ENCODE measurements at places on chromosomes 5 and 9.

DNA sequence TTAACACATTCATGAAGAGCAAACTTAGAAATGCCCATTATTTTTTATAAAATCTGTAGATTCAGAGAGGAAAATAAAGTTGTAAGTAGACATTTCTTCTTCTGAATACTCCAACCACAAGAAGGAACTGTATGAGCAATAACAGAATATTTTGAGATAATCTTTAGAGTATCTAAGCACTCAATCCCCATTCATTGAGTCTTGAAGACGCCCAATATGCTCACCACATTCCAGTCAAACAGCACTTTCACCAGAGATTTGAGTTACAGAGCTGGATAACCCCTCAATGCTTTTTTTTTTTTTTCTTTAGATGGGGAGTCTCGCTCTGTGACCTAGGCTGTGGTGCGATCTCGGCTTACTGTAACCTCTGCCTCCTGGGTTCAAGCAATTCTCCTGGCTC, 14.7 kb upstream of the RIC1 start:
- no peak overlapping the region for H3K27ac ChIP-seq
- H3K36me3 ChIP-seq, result no peaks in the 10 kb centered on the region
- peak; percentile 80 for ATAC-seq
- H3K27me3 ChIP-seq, result no peaks in the 10 kb centered on the region

- H3K36me3 ChIP-seq, result peaks cover 14% of the 10 kb centered on the region
- peak; percentile 53 for ATAC-seq
- H3K4me1 ChIP-seq, result peaks cover 18% of the 10 kb centered on the region
- peak overlapping the region; percentile 69 for H3K27ac ChIP-seq
Measured at GRCh38 chr5:91318724-91319123, 64.4 kb downstream of the ARRDC3 start.

DNA sequence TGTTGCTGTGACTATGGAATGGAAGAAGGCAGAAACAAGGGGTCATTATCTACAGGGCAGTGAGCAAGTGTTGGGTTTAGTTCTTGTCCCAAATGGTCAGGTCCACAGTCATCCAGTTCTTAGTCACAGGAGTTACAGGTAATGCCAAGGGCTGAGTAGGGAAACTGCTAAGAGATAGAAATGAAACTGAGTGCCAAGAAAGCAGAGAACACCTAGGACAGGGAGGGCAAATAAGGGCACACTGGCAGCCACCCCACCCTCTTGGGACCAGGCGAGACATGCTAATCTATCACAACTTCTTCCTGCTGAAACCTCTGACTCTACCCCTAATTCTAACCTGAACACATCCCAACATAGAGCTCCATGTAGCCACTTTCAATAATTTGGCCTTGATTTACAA, 103.2 kb downstream of the KLF4 start:
- peaks cover 17% of the 10 kb centered on the region for H3K27me3 ChIP-seq
- no peak overlapping the region for H3K4me3 ChIP-seq
- no peak overlapping the region for H3K27ac ChIP-seq
- ATAC-seq, result no peak
- H3K4me1 ChIP-seq, result no peaks in the 10 kb centered on the region

DNA sequence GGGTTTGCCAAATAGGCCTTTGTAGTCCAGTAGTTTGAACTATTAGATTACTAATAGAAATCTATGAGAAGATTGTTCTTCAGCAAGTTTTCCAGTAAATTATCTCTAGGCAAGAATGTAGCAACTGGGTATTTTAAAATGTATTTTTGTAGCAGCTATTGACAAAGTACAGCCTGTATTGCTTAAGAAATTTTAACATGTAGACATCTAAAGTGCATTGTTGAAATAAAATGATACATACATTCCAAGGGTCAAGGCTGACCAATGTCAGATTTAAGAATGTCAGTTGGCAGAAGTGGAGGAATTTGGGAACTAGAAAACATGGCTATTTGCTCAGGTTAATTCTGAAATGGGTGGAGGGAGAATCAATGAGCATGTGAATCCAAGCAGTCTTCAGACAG, 57.5 kb upstream of the ZSWIM6 start:
- no peaks in the 10 kb centered on the region for H3K27me3 ChIP-seq
- H3K27ac ChIP-seq, result no peak overlapping the region
- no peak for ATAC-seq
- H3K4me3 ChIP-seq, result no peak overlapping the region
- H3K36me3 ChIP-seq, result no peaks in the 10 kb centered on the region

DNA sequence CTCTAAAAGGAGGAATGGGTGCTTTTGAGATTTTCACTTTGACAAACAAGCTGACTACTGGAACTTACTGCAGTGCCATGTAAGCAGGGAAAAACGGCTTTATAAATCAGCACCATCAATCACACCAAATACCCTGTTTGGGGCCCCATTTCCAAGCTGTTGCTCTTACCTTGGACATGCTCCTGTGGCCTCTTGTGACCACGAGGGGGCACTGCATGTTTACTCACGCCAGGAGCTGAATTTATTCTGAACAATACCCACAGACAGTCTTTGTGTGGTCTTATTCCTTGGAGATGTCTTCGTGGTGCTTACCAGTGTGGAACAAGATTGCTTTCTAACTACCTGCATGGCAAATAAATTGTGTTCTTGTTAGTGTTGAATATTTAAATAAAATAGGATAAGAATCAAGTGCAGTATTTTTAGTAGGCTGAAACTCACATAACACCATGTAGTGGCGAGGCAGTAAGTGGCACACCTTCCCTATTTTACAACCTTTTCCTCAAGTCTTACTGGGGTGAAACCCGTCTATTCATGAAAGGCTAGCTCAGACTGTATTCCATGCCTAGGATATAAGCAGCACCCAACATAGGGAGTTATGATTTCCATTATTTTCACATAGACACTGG, 155.5 kb upstream of the NMUR2 start:
- no peak for ATAC-seq
- H3K27ac ChIP-seq, result no peak overlapping the region
- no peak overlapping the region for H3K4me3 ChIP-seq
- H3K36me3 ChIP-seq, result no peaks in the 10 kb centered on the region
- no peaks in the 10 kb centered on the region for H3K4me1 ChIP-seq
- H3K27me3 ChIP-seq, result no peaks in the 10 kb centered on the region

DNA sequence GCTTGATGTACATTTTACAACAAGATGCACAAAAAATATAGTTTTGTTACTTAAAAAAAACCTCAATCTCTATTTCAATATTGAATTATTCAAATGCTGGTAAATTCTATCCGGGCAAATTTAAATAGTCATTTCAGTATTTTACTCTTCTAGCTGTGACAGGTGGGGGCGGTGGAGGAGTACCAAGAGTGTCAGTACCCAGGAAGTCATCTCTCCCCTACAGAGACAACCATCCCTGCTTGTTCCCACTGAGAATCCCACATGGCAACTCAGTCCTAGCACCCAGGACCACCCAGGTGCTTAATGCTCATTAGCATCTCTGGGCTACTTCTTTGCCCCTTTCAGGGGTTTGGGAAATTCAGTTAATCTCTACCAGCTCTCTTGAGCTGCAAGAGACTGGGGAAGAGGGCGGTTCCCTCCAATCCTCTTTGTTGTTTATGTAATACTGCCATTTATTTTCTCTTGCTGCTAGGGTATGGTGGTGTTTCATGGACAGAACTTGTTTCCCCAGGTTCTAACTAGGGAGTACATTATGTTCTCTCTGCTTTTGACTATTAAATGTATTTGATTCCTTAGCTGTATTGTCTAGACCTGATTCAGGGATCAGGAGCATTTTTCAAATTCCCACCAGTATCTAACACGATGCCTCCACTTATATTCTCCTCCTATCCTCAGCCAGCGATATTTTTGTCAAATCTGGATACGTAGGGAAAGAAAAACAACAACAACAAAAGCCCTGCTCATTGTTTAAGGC, 122.5 kb downstream of the CDH18 start:
- H3K27ac ChIP-seq, result no peak overlapping the region
- ATAC-seq, result no peak
- H3K4me3 ChIP-seq, result no peak overlapping the region
- H3K4me1 ChIP-seq, result no peaks in the 10 kb centered on the region
- H3K27me3 ChIP-seq, result no peaks in the 10 kb centered on the region

GRCh38 chr9:10649076-10649475, 36.3 kb upstream of the PTPRD start:
- H3K4me3 ChIP-seq, result no peak overlapping the region
- no peaks in the 10 kb centered on the region for H3K27me3 ChIP-seq
- H3K27ac ChIP-seq, result no peak overlapping the region

- no peak for ATAC-seq
- H3K27ac ChIP-seq, result no peak overlapping the region
- peaks cover 20% of the 10 kb centered on the region for H3K4me1 ChIP-seq
- H3K4me3 ChIP-seq, result no peak overlapping the region
- peaks cover 13% of the 10 kb centered on the region for H3K36me3 ChIP-seq
Measured at GRCh38 chr5:65938256-65938655, 11.9 kb downstream of the ERBIN start.

GRCh38 chr9:96156171-96156974, 145.6 kb downstream of the HSD17B3 start:
- no peak for ATAC-seq
- H3K36me3 ChIP-seq, result no peaks in the 10 kb centered on the region
- H3K4me1 ChIP-seq, result no peaks in the 10 kb centered on the region
- no peak overlapping the region for H3K27ac ChIP-seq

- ATAC-seq, result no peak
- no peaks in the 10 kb centered on the region for H3K4me1 ChIP-seq
- H3K4me3 ChIP-seq, result no peak overlapping the region
- H3K27me3 ChIP-seq, result peaks cover under 1% of the 10 kb centered on the region
- no peak overlapping the region for H3K27ac ChIP-seq
Measured at GRCh38 chr5:174139623-174140022, 94.1 kb downstream of the NSG2 start.

- H3K4me3 ChIP-seq, result no peak overlapping the region
- H3K27ac ChIP-seq, result no peak overlapping the region
- no peaks in the 10 kb centered on the region for H3K4me1 ChIP-seq
- H3K36me3 ChIP-seq, result peaks cover 5% of the 10 kb centered on the region
Measured at GRCh38 chr5:114363837-114364236, 2.0 kb downstream of the KCNN2 start.

GRCh38 chr9:126510564-126510963, 103.2 kb upstream of the LMX1B start:
- ATAC-seq, result no peak
- no peaks in the 10 kb centered on the region for H3K4me1 ChIP-seq
- no peak overlapping the region for H3K27ac ChIP-seq
- peaks cover 27% of the 10 kb centered on the region for H3K27me3 ChIP-seq
- H3K4me3 ChIP-seq, result no peak overlapping the region

Measured in activated T-helper 17 cell treated with anti-CD3 and anti-CD28 coated beads, Interleukin-2, amount 50 U/mL, for 72 hours (primary cell).